Amniotic epithelial cell (primary cell): ENCODE measurements at places on chromosomes 1 and 21.

DNA sequence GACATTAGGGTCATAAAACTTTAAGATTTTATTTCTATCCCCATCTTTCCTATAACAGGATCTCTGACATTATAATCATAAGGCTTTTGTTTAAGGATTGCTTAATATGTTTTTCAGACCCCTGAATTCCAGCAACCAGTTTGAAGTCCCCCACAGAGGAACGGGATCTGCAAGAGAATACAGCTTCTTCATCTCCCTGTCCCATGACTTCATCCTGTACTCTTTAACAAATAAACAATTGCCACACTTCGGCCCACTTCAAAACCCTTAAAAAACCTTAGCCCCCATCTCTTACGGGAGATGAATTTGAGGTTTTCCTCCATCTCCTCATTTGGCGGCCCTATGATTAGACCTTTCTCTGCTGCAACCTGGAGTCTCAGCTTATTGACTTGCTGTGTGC lies 35.8 kb downstream of the TESK2 start:
- no peak for DNase-seq

- peak; percentile 64 for DNase-seq
Observed at GRCh38 chr1:93607814-93608186, 73.8 kb downstream of the BCAR3 start.

DNA sequence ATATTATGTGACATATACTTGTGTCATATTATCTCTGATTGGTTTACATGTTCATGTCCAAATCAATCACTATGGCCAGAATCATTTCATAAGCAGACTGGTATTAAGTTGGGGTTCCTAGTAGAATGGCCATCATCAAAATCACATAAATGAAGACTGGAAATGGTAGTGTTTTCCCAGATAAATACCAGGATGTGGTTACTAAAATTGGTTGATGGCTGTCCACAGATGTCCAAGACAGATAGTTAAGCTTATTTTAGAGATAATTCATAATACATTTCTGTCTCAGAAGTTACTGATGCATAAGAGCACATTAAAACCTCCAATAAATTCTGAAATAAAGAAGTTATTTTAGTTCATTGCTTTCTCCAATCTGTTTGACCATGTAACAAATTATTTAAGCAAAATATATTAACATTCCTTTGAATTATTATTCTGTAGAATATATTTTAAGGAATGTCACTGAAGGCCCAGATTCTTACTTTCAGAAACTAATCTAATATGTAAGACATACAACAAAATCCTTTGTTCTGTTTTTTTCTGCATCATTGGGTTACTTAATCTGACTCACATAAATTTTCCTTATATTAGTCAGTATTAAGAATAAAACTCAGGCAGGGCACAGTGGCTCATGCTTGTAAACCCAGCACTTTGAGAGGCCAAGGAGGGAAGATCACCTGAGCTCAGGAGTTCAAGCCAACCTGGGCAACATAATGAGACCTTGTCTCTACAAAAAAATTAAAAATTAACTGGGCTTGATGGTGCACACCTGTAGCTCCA lies 483.9 kb downstream of the PTPRC start:
- DNase-seq: peak; percentile 84

GRCh38 chr1:10696977-10697376 lies 99.5 kb downstream of the CASZ1 start:
- DNase-seq: peak; percentile 77

GRCh38 chr1:74853756-74854155 lies 120.8 kb downstream of the TYW3 start:
- DNase-seq: no peak

DNA sequence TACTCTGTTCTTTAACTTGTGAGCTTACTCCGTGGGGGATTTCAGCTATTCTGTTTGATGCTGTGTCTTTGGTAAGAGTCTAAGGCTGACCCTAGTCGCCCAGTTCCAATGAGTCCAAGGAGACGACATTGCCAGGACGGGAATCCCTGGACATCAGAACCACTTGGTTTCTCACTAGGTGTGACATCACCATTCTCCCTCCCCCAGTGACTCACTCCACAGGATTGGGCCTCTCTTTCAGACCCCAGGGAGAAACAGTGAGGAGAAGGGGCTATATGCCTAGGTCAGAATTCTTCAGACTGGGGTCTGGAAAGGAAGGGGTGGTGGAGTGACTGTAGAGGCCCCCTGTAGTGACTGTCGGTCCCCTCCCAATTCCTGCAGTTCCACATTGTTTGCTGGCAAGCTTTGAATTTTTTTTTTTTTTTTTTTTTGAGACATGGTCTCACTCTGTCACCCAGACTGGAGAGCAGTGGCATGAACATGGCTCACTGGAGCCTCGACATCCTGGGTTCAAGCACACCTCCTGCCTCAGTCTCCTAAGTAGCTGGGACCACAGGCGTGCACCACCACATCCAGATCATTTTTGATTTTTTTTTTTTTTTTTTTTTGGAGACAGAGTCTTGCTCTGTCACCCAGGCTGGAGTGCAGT lies 21.3 kb downstream of the ALPL start:
- DNase-seq: no peak

- no peak for DNase-seq
Observed at GRCh38 chr1:32825181-32825580, 7.7 kb downstream of the S100PBP start.

DNA sequence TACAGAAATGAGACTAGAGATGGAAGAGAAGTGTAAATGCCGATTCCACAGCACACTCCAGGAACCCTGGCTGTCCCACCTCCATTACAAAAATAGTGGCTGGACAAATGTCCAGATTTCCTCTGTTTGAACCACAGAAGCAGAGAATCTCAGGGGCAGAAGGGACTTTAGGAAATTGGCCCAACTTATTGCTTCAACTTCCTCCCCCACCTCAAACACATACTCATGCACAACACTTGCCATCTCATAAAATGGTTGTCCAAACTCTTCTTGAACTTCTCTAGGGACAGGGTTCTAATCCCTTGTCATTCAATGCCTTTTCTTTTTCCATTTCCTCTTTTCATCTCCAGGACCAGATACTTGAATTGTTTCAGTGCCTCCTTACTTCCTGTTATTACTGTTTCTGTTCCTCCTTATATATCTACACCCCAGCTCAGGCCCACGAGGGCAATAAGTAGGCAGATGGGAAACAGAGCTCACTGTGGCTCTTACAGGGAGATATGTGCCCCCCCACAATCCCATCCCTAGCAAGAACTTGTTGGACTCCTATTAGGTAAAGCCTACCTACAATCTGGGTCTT lies 8.5 kb upstream of the B4GALT3 start:
- no peak for DNase-seq

DNA sequence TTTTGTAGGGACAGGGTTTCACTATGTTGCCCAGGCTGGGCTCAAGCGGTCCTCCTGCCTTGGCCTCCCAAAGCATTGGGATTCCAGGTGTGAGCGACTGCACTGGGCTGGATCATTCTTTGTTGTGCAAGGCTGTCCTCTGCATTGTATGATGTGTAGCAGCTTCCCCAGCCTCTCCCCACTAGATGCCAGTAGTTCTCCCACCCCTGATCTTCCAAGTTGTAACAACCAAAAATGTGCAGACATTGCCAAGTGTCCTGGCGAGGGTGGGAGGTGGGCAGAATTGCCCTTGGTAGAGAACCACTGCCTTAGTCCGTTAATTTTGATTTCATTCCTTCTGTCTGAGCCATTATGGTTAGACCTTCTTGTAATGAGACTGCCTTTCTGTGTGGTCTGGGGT lies 7.2 kb downstream of the GALNT2 start:
- DNase-seq: no peak

DNA sequence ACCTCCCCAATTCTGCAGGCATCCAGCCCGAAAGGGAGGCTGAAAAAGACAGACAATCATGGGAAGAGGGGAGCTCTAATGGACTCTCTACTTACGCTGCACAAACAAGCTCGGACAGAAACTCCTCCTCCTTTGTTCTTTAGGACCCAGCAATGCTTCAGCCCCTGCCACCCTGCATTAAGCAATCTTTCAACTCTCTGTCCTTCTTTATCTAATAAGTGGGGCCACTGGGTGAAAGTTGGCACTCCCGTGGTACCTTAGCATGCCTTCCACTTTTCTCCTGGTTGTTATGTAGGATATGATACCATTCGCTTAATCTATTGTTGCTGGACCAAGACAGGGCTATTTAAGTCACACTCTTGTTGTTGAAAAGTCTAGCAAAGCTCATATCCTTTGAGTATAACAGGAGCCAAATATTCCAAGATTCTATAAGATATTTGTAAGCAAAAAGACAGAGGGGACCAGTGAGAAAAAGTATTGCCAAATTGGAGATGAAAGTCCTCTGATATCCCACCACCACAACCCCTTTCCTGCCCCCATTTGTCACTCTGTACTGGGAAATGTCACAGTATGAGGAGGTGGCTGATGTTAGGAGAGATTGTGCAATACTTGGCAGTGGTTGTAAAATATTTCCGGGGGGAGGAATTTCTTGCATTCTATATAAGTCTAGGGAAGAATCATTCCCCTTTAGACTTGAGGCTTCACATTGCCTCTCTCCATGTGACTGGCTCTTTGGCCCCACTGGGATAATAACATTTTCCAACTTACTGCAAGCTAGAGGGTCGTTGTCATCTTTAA lies 137.3 kb upstream of the GJB5 start:
- no peak for DNase-seq

DNA sequence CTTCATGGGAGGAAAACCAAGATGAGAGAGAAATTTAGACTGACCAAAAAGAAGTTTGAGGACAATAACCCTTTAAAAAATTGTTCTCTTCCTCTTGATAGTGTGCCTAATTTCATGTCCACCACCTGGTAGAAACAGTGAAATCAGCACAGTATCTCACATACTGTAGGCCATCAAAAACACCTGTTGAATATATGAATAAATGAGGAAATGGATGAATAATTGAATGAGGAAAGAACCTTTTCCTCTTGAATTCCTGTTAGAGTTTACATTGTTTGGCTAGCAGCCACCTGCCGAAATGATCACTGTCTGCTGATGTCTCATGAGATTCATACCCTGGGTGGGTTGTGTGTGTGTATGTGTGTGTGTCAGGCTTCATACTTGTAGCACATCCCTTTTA lies 198.7 kb upstream of the PBX1 start:
- DNase-seq: no peak

- no peak for DNase-seq
Observed at GRCh38 chr1:86787621-86788020, 83.2 kb downstream of the SH3GLB1 start.

- DNase-seq: no peak
Observed at GRCh38 chr1:223641523-223642039, 23.9 kb downstream of the CAPN8 start.

GRCh38 chr21:33451634-33452071 lies 28.1 kb downstream of the TMEM50B start:
- no peak for DNase-seq

GRCh38 chr1:52592637-52593323 lies 9.4 kb upstream of the GPX7 start:
- DNase-seq: no peak
